ENCODE measurements at places on chromosomes 11 and 22.

DNA sequence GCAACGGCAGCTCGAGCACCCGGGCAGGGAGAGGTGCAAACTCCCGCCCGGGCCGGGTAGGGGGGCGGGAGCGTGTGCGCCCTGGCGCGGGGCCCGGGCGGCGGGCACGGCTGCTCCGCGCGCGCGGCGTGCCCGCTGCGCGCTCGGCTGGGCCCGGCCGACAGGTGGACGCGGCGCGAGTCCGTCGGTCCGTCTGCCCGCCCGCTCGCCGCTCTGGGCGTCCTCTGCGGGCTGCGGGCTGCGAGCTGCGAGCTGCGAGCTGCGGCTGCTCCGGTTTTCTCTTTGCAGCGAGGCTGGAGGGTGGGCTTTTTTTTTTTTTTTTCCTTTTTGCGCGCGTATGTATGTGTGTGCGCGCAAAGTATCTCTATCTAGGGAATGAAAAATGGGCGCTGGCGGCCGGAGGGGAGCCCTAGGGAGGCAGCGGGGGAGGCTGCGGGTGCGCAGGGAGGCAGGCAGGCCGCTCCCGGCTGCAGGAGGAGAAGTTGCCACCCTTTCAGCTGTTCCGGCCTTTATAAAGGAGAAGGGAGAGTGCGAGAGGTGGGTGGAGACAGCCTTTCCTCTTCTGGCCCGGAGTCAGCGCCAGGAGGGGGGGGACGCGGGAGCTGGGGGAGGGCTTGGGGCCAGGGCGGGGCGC is at the start of gene PDGFB:
PDGFB (minus strand) TSS at position 487 of the 634 bp plus-strand sequence. CDS start 1,019 bp downstream, outside the sequence.
- peak; percentile 26 for ATAC-seq

GRCh38 chr11:104678408-104678807 is 219.9 kb downstream of the CASP12 start:
- peak; percentile 48 for ATAC-seq

GRCh38 chr11:57792060-57792541 is 30.5 kb downstream of the CTNND1 start:
- no peak for ATAC-seq

- no peak for ATAC-seq
Measured at GRCh38 chr22:50167689-50168489, 2.6 kb upstream of the PANX2 start.

- ATAC-seq: no peak
Measured at GRCh38 chr22:22245935-22246525, 1.4 kb downstream of the VPREB1 start.

DNA sequence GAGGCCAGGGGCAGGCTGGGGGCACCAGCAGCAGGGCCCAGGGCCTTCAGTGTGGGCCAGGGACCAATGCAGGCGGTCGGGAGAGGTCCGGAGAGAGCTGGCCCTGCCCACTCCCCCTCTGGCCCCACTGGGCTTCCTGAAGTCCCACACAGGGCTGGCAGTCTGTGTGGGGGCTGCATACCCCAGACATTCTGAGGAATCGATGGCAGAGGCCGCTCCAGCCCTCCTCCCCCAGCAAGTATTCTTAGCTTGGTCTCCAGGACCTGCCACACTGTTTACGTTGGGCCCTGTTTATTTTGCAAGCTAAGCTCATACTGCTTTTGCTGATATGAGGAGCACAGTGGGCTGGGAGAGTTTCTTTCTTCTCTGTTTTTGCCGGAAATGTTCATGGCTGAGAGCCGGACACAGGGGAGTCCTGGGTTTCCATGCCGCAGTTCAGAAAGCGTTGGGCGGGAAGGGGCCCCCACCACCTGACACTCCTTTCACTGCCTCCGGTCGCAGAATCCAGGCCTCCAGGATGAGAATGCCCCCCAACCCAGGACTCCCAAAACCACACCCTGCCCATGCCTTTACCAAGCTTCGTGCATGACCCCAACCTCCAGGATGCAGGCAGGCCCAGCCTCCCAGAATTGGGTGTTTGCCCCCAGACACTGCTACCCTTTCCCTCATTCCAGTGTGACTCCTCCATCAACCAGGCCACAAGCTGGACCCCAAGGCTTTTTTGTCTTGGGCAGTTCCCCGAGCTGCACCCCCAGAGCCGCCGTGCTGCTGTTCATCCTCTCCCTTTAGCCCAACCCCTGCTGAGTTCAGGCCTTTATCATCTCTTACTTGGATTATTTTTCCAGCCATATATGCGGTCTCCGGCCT is 81.8 kb upstream of the KCNQ1OT1 start:
- no peak for ATAC-seq

- ATAC-seq: no peak
Measured at GRCh38 chr11:10868352-10868751, 10.5 kb upstream of the ZBED5 start.

DNA sequence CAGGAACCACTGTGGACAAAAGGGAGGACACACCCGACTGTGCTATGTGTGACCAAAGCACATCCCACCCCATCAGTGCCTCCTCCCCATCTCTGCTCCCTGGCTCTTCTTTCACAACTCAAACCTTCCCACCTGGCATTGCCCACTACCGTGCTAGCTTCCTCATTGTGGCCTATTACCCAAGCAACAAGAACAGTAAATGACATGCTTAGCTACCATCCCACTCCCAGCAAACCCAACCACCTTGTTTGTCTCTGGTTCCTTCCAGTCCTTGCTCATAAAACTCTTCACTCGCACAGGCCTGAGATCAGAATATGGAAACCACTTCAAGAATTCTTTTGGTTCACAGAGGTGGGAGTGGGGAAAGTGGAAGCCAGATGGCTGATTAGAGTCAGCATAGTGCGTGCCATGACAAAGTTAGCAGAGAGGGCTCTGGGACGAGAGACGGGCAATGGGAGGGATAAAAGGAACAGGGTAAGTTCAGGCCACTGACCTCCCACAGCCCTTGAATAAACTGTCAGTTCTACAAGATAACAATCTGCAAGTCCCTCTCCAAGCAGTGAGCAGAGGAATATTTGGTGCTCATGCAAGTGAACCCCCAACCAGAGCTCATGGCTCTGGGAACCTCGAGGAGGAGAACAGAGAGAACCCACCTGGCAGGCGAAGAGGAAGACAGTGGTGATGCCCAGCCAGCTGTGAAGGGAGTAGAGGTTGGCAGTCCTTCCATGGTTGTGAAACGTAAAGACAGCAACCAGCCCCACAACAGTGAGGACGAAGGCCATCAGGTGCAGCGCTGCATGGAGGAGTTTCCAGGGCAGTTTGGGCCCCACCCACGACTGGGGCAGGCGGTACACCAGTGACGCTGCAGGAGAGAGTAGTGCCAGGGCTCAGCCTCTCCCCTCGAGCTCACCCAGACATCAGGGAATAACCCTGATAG is 8.3 kb downstream of the CYB561A3 start:
- no peak for ATAC-seq

DNA sequence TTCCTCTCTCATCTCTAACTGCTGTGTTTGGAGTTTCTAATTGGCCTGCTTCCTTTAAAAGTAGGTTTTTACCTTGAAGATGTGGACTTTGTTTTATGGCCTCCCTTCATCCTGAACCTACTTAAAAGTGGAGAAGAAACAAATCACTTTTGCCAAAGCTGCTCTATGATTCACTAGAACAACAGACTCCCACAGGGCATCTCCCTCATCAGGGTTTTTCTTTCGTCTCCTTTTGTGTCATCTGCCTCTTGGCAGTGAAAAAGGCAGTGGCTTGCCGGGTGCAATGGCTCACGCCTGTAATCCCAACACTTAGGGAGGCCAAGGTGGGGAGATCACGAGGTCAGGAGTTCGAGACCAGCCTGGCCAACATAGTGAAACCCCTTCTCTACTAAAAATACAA is 186.6 kb upstream of the MTNR1B start:
- ATAC-seq: no peak

GRCh38 chr11:75523811-75524664 is 1.7 kb downstream of the GDPD5 start:
- no peak for ATAC-seq

GRCh38 chr11:2912498-2912897 is 16.7 kb downstream of the PHLDA2 start:
- ATAC-seq: peak; percentile 87

GRCh38 chr11:69537855-69538640 is 56.6 kb downstream of the LINC01488 start:
- no peak for ATAC-seq

DNA sequence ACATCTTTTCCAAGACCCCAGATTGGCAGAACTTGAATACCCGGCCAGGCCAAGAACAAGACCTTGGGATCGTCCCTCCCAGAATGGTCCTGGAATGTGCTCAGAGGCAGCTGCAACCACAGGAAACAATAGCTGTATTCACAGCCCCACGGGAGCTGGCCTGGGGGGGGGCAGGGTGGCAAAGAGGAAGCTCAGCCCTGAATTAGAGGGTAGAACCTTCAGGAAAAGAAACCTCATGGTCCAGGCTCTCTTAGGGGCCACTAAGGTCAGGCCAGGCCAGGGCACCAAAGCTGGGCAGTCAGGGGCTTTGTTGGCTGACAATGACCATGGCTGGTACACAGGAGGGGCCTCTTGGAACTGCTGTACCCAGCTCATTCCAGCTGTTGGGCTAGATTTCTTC is 17.3 kb downstream of the RPL27A start:
- ATAC-seq: no peak

GRCh38 chr11:11789735-11790369 is 51.9 kb upstream of the USP47 start:
- no peak for ATAC-seq

- no peak for ATAC-seq
Measured at GRCh38 chr11:8997451-8997850, 6.3 kb downstream of the NRIP3 start.

GRCh38 chr11:86923999-86924766 is 31.0 kb downstream of the FZD4 start:
- no peak for ATAC-seq

DNA sequence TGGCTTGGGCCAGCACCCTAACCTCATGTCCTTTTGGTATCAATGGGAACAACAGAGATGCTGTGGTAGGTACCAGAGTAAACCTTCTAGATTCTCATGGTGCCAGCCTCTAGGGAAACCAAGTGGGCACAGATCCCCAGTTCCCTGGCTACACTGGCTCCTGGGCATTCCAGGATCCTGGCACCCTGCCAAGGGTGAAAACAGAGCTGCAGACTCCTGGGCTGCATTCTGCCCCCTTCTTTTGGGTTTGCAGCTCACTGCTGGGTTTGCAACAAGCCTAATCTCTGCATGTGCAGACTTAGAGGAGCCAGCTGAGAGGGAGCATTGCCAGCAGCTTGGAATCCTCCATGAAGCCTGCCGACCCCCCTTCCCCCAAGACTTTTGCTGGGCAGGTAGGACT is 30.6 kb downstream of the PRDM11 start:
- no peak for ATAC-seq

- ATAC-seq: no peak
Measured at GRCh38 chr11:35947437-35947836, 3.6 kb downstream of the LDLRAD3 start.

DNA sequence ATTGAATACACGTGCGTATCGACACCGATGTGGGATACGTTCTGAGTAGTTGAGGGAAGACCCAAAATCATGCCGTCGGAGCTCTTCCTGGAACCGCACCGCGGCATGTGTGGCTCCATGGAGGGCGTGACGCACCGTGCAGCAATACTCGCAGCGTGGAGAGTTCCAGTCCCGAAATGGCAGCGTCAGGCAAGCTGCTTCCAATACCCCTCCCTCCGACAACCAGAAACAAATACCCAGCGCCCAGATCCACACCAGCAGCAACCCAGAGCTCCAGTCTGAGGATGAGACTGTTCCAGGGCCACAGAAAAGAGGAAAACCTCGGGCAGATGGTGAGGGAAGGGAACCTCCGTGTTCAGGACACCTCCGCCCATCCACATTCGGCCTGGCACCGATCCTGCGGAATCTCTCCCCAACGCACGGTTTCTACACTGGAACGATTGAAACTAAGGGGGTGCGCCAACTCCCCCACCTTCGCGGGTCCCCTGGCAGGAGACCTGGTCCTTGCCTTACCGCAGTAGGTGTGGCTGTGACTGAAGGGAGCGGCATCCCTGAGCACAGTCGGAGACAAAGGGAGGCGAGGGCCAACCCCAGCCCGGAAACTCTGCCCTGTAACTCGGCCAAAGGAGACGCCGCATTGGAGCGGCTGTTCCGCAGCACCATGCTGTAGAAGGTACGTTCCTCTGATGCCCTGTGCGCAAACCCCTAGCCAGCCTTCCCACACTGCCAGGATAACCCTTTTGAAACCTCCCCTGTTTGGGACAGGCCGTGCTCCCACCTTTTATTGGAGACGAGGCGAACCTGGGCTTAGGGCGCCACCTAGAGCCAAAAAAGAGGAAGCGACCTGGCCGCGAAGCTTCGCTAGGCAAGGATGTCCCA is 28.2 kb downstream of the DBX1 start:
- ATAC-seq: peak; percentile 67

DNA sequence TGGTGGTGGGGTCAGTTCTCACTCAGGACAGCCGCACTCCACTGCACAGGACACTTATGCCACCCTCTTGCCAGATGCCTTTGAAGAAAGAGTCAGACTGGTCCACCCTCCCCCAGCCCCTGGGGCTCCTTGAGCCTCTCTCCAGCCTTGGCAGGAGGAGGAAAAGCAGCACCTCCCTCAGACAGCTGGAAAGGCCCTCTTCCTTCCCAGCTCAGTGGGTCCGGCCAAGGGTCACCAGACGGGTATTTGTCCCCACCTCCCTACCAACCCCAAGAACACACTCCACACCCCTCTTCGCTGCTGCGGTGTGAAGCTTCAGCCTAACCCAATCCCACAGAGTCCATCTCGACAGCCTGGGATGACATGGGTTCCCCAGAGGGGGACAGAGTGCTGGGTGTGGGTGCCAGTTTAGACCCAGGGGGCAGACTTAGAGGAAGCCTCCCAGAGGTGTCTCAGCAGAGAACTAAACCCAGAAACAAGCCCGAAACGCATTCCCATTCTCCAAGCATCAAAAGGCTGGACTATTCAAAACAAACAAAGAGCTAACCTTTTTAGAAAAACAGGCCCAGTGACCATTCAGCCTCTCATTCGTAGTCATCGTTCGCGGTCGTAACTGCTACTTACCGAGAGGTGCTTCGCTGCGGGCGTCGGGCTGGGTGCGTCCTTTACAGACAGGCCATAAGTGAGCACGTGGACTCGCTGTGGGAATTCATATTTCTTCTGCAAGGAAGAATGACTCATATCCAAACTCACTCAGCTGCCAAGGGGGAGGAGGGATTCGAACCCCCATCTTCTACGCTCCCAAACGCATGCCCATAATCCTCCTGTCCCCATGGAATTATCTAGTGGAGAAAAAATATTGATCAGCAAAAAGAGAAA is 57.5 kb upstream of the ANO1 start:
- peak; percentile 28 for ATAC-seq

Data from motor neuron (in vitro differentiated cells).